ENCODE measurements at places on chromosomes 6 and 20.
A peak's percentile ranks its signal among the peaks of the same experiment; 100 is the strongest.

DNA sequence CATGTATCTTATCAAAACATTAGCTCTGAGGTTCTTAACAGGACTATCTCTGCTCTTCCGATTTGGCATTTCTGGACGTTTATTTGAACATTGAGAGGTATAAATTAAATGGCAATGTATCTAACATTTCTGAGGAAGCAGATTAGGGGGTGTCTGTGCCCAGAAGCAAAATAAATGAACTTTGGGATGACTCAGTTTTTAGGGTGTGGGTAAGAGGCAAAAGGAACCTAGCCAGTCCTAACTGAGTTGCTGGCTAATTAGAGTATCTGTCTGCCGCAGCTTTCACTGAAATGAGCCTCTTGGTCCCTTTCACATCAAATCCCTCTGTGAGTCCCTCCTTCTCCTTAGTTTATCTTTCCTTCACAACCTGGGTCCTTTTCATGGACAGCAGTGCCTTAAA is 1.1 kb downstream of the RNF144B start:
- DNase-seq, result no peak

DNA sequence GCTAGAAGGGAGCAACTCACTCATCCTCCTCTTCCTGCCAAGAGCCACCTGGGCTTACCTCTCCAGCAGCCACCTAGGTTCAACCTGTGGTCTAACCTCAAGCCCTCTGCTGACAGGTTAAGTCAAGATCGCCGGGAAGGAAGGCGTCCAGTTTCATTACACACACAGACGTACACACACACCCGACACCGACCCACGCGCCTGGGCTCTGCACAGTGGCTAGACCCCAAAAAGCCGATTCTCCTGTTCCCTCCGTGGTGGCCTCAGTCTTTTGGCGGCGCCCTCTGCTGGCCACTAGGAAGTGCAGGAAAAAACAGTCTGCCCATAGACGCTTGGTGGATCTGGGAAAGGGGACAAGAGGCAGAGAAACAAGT is 52.8 kb downstream of the MRPL14 start:
- peak; percentile 57 for DNase-seq

DNA sequence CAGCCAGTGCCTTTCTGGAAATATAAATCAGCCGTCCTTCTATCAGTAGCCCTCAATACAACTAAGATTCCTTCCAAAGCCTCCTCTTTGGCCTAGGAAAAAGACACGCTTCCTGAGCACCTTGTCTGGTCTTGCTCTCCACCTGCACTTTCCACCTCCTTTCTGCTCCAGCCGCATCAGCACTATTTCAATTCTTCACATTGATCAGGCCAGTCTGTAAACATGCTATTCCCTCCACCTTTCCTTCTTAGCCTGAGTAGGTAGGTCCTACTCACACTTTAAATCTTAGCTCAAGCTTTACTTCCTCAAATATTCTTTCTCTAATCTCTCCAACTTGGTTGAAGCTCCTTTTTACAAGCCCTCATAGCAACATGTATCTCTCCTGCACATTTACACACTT is 11.4 kb downstream of the RANBP9 start:
- DNase-seq, result no peak

DNA sequence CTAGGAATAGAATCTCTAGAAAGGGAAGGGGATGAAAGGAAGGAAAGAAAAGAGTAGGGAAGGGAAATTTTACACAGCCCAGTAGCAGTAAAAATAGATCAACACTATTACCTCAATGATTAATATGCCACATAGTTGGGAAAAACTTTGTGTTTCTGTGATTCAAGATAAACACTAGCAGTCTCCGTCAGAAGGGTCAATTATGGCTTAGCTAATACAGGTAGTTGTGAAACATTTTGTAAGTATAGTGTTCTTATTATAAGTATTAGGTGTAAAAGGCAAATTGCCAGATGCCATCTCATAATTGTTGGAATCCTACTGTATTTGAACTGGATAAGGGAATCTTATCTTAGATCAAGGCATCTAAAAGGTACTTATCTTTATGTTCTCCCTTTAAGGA is 165.7 kb downstream of the MTFR2 start:
- DNase-seq, result no peak

- no peak for DNase-seq
These were observed 113.2 kb downstream of the FAM83B start for GRCh38 chr6:54959820-54960219.

GRCh38 chr20:45735552-45735951 is 13.4 kb downstream of the SPINT4 start:
- no peak for DNase-seq

DNA sequence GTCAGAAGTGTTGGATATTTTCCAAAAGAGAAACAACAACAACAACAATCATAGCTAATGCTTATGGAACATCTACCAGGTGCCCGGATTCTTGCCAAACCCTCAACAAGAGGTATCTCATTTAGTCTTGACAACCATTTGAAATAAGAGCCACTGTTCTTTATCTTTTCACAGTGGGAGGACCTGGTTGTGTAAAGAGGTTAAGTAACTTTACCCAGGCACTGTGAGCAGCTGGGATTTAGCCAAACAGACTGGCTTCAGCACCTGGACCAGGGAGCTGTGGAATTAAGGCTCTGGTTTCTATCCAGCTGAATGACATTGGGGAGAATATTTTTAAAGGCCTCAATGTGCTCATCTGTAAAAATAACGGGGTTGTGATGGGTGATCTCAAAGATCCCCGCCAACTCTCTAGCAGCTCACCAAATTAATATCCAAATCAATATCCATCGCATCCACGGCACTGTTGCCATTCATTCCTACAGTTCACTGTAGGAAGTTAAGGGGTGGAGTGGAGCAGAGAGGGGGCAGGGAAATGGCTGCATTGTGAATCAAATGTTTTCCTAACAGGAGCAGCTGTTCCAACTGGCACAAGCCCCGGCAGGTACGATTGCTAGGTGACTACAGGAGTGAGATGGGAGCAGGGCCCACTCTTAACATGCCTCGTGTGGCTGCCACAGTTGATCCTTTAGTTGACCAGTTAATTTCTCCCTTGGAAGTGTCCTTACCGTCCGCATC is 61.8 kb downstream of the GCNT2 start:
- DNase-seq, result no peak

- DNase-seq, result no peak
These were observed 216.2 kb downstream of the MYLK4 start for GRCh38 chr6:2534406-2535042.

- DNase-seq, result no peak
These were observed 501.5 kb upstream of the FLRT3 start for GRCh38 chr20:14838663-14839628.

- no peak for DNase-seq
These were observed 469.1 kb downstream of the DHX35 start for GRCh38 chr20:39431091-39431880.

GRCh38 chr6:2448826-2449571 is 203.6 kb upstream of the GMDS start:
- no peak for DNase-seq

DNA sequence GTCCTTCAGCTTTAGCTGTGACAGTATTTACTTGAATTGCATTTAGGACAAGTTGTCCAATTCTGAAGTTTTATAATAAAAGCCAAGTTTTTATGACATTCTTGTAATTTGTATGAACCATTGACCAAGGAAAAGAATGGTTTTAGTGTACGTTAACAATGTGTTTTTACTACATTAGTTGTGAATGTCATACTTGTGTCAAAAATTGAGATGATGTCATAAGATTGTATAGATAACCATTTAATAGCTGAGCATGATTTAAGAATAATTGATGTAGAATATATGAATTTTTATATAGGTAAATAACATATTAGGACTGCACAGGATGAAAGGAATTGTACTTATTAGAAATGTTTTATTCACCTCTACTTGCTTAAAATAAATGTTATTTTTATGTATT is 102.9 kb downstream of the MACROD2 start:
- DNase-seq, result no peak

- DNase-seq, result no peak
These were observed 76.5 kb downstream of the MBOAT1 start for GRCh38 chr6:20135677-20136268.

- peak; percentile 58 for DNase-seq
These were observed 32.9 kb upstream of the ERVFRD-1 start for GRCh38 chr6:11144393-11144851.

DNA sequence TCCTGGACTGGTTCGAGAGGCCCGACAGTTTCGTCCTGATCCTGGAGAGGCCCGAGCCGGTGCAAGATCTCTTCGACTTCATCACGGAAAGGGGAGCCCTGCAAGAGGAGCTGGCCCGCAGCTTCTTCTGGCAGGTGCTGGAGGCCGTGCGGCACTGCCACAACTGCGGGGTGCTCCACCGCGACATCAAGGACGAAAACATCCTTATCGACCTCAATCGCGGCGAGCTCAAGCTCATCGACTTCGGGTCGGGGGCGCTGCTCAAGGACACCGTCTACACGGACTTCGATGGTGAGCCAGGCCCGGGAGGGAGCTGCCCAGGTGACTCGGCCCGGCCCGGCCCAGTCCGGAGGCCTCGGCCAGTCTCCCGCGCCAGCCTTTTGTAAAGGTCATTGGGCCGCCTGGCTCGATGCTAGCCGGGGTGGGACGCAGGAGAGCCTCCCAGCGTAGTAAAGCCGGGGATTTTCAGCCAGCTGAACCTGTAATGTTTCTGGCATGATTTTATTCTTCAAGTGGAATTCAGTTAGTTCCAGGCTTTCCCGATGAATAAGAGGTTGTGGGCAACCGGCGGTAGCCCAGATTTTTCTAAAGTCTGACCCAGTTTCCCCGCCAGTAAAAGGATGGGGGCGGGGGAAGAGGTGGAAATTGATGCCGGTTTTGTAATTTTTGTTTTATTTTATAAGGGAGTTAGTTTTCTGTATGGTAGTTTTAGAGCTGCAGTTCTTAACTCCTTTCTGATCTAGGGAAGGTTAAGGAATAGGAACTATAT is 1.4 kb downstream of the PIM1 start:
- DNase-seq, result no peak

GRCh38 chr6:24394780-24395437 is 7.8 kb upstream of the MRS2 start:
- DNase-seq, result no peak

GRCh38 chr20:62938105-62938888 is at the start of gene GID8:
GID8 (plus strand) TSS chr20:62938147; CDS start chr20:62941503, 3,356 bp downstream.
- no peak for DNase-seq

GRCh38 chr20:25065072-25065624 is 7.2 kb upstream of the ACSS1 start:
- no peak for DNase-seq

DNA sequence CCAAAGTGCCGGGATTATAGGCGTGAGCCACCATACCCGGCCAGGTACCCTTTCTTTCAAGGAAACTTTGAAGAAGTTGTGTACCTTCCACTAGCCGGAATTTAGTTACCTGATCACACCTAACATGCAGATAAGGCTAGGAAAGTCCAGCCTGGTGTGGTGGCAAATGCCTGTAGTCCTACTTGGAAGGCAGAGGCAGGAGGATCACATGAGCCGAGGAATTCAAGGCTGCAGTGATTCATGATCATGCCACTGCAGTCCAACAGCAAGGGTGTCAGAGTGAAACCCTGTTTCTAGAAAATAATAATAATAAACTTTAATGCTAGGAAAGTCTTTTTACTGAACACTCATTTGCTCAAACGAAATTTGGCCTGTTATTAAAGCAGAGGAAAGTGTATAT is 21.0 kb downstream of the NFYA start:
- DNase-seq, result no peak

DNA sequence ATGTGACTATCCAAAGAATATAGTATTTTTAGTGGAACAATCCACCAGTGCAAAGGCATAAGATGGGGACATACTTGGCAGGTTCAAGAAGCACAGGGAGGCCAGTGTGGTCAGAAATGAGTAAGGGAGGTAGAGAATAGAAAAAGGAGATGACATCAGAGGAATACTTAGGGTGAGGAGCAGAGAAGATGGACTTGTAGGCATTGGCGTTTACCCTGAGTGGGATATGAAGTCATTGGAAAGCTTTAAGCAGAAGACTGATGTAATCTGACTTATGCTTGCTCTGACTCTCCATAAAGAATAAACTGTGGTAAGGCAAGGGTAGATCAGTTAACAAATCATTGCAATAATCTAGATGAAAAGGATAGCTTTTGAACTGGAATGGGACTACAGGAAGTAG is 228.7 kb downstream of the GJA1 start:
- DNase-seq, result no peak

GRCh38 chr6:63716169-63716568 is 80.6 kb downstream of the PHF3 start:
- DNase-seq, result no peak

DNA sequence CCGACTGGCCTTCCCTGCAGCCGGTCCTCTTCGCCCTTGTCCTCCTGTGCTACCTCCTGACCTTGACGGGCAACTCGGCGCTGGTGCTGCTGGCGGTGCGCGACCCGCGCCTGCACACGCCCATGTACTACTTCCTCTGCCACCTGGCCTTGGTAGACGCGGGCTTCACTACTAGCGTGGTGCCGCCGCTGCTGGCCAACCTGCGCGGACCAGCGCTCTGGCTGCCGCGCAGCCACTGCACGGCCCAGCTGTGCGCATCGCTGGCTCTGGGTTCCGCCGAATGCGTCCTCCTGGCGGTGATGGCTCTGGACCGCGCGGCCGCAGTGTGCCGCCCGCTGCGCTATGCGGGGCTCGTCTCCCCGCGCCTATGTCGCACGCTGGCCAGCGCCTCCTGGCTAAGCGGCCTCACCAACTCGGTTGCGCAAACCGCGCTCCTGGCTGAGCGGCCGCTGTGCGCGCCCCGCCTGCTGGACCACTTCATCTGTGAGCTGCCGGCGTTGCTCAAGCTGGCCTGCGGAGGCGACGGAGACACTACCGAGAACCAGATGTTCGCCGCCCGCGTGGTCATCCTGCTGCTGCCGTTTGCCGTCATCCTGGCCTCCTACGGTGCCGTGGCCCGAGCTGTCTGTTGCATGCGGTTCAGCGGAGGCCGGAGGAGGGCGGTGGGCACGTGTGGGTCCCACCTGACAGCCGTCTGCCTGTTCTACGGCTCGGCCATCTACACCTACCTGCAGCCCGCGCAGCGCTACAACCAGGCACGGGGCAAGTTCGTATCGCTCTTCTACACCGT is 6.1 kb downstream of the UBD start:
- DNase-seq, result no peak

- DNase-seq, result no peak
These were observed 33.0 kb downstream of the RIPOR2 start for GRCh38 chr6:24902782-24903181.

DNA sequence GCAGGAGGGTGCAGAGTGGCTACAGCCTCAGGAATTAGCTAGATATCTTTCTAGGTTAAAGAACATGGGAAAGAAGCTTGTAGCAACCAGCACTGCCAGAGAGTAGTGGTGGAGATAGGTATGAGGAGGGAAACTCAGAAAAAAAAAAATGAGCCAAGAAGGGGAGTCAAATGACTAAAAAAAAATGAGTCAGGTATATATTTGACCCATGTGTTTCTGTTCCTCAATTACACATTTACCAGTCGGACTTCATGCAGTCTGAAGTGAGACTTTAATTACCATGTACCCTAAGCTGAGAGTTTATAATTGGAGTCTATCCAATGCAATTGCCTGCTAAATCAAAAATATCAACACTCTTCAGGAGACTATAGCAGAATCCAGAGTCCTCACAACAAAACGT is 964.6 kb downstream of the HACE1 start:
- no peak for DNase-seq

All from stimulated activated CD8-positive, alpha-beta memory T cell treated with anti-CD3 and anti-CD28 coated beads, Interleukin-4, amount 100 ng/mL, for 24 hours (primary cell).